ENCODE measurements at places on chromosomes 11 and 22.
A peak's percentile ranks its signal among the peaks of the same experiment; 100 is the strongest.

GRCh38 chr22:31127181-31127772 is 4.5 kb downstream of the INPP5J start:
- no peak for DNase-seq

GRCh38 chr22:49305214-49305965 is 522.3 kb downstream of the BRD1 start:
- DNase-seq = no peak

- no peak for DNase-seq
Observed at GRCh38 chr11:100647861-100648260, 39.2 kb upstream of the ARHGAP42 start.

GRCh38 chr11:67416416-67417335 is 1.2 kb downstream of the CARNS1 start:
- no peak for DNase-seq

GRCh38 chr11:3849297-3849874 is 6.1 kb upstream of the STIM1 start:
- peak; percentile 41 for DNase-seq

GRCh38 chr11:46846510-46846830 is 390 bp upstream of the CKAP5 start:
- no peak for DNase-seq

- DNase-seq = no peak
Observed at GRCh38 chr11:117979481-117980211, 6.5 kb upstream of the IL10RA start.

DNA sequence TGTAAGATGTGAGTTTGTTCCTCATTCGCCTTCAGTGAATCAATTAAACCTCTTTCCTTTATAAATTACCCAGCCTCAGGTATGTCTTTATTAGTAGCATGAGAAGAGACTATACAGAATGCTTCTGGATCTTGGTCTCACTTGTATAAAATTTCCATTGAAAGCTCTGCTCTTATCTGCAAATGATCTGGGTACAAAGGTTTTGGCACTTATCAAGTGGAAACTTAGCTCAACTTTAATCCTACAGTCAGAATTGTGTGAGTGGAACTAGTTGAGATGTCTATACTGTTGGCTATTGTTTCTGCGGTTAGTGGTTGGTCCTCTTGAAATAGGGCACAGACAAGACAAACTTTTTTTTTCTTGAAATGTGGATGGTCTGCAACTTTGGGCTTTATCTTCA is 71.2 kb upstream of the CHORDC1 start:
- no peak for DNase-seq

- DNase-seq = peak; percentile 98
Observed at GRCh38 chr22:45200860-45201511, 37.3 kb downstream of the NUP50 start.

DNA sequence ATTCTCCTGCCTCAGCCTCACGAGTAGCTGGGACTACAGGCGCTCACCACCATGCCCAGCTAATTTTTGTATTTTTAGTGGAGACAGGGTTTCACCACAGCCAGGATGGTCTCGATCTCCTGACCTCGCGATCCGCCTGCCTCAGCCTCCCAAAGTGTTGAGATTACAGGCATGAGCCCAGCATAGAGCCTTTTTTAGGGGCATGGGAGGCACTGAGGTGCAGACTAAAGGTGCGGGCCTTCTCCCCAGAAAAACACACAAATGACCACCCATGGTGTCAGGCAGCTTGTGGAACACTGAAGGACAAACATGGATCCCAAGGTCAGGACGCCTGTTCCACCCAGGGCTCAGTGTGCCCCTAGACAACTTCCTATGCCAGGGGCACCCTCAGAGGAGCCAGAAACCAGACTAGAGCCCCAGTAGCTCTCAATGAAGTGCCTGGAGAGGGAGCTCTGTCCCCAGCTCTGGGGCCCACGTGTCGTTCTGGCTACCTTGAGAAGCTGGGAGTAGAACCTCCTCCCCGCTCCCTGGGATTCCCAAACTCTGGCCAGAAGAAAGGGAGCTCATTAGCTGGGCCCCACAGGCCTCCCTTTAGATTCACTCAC is 21.2 kb upstream of the CD5 start:
- no peak for DNase-seq

GRCh38 chr11:112656772-112657428 is 304.3 kb upstream of the NCAM1 start:
- DNase-seq = peak; percentile 51

- no peak for DNase-seq
Observed at GRCh38 chr11:92104349-92104748, 120.3 kb upstream of the FAT3 start.

DNA sequence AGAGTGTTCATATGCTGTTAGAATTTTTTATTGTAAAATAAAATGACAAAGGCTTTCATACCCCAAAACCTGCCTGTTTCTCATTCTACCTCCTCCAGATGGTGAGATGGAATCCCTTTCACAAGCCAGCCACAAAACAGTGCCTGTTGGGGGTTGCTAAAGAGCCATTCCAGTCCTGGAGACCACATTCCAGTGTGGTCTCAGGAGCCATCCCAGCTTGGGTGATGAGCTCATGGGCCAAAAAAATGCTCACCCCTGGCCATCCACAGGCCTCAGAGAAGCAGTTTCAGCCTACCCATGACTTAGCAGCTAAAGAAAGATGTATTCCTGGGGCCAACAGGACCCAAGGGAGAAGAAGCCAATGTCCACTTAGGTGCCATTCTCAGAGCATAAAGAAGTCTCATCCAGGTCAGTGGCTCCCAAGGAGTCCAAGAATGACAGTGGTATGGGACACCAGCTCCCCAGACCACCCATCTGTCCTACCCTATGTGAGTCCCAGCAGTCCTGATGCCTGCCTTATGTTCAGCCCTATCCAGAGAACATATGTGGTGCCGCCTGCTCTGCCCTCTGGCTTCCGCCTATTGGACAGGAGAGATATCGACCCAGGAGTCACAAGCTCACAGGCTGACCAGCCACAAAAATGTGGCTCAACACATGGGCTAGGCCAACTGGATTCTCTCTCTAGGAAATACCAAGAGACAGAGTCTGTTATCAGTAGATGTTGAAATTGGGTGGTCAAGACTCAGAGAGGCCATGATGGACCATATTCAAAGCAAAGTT is 26.4 kb downstream of the C11orf91 start:
- DNase-seq = peak; percentile 86

- DNase-seq = peak; percentile 36
Observed at GRCh38 chr11:46422588-46422987, 31.0 kb upstream of the CHRM4 start.

DNA sequence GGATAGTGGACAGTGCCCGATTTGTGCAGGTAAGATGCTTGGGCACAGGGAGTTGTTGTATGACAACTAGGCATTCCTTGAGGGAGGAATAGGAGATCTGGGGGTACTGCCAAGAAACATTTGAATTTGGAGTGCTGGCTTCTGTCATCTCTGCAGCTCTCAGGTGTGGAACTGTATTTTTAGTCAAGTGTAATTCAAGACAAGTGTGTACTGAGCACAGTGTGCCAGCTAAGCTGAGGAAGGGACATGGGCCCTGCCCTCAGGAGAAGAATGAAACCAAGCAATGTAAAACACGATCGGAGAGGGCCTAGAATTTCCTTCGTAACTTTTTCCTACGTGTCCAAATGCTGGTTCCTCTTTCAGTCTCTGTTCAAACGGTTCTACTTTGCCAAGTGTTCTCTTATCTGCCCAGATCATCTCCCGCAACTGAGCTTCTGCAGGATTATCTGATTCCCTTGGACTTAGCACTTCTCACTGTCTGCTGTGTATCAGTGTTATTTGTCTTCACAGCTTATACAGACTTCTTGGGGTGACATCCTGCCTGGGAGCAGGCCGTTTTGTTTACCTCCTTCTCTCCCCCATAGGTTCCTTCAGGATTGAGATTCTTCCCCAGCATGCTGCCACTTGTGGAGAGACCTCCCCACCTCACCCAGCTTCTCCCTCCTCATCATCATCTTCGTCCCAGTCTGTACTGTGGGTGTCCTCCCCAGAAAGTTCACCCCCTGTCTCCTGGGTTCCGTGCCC is 27.6 kb downstream of the ART5 start:
- no peak for DNase-seq

DNA sequence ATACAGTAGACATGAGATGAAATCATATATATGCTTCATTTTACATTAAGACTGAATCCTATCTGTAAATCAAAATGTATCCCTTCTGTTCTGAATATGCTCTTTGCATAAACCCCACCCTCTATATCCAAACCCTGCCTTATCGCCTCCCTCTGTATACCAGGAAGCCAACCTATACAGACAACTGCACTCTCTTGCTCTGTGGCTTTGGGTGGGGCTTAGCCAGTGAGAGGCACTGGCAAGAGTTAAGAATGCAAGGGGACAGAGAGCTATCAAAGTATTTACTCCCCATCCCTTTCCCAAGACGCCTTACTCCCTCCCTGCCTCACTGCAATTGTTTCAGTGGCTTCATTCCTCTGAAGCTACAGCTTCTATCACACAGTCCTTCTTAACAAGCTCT is 309.8 kb downstream of the TTC28 start:
- DNase-seq = no peak

GRCh38 chr22:38927033-38927781 is 30.2 kb upstream of the APOBEC3A start:
- peak; percentile 37 for DNase-seq

DNA sequence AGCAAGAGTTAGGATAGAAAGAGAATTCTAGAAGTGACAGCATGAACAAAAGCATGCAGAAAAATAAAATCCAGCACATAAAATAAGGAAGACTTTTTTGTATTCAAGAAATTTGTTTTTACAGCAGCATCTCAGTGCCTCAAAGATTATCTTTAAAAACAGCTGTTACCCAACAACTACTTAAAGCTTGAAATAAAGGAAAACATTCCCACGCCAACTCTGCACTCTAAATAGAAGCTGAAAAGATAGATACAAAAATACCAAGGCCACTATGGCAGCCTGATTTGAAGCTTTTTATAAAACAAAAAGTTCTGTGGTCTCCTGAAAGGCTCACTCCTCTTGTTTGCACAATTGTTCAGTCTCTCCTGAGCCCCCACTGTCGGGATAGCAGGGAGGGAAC is 83.6 kb upstream of the LRRC55 start:
- no peak for DNase-seq

GRCh38 chr11:83035070-83035854 is 36.4 kb downstream of the RAB30 start:
- no peak for DNase-seq

DNA sequence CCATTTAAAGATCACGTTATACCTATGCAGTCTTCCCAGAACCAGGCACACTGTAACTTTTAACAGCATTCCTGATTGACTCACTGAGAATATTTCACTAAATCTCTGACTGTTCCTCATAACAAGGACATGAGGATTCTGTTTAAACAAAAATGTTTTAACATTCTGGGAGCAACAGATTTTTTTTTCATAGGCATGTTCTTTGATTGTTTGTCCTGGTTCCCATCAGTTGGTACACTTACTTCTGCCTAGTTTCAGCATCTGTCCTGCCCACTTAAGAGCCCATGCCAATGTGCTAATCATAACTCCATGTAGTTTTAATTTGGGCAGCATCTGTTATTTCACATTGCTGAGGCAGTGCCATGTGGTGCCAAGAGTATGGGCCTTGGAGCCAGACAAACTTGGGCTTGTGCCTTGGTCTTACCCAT is 138.5 kb upstream of the CTSC start:
- DNase-seq = peak; percentile 66

DNA sequence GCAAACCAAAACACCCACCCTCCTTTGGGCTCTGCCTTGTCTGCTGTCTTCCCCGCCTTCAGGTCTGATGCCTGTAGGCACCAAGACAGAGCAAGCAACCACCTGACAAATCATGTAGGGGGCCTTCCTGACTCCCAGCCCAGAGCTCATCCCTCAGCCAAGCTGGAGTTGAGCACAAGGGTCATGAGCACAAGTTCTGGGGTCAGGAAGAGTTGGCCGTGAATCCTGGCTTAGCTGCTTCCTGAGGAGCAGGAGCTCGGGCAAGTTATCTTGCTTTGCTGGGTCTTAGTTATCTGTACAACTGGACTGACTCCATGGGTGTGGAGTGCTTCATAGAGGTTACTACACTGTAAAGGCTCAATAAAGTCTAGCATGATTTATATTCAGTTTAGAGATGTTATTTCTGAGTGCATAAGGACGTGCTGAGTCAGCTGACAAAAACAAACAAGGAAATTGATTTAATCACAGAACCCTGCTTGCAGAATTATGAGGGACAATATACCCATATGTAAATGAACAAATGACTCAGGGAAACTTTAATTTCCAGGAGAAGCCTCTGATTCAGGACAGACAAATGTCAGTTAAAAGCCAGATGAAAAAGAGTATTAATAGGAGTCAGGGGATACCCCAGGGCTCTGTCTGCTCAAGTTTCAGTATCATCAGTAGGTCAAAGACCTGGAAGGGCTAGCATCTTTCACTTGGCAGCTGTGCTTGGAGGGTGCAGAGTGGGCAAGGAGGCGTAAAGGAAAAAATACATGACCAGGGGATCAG is 15.0 kb upstream of the APOA1 start:
- peak; percentile 57 for DNase-seq

DNA sequence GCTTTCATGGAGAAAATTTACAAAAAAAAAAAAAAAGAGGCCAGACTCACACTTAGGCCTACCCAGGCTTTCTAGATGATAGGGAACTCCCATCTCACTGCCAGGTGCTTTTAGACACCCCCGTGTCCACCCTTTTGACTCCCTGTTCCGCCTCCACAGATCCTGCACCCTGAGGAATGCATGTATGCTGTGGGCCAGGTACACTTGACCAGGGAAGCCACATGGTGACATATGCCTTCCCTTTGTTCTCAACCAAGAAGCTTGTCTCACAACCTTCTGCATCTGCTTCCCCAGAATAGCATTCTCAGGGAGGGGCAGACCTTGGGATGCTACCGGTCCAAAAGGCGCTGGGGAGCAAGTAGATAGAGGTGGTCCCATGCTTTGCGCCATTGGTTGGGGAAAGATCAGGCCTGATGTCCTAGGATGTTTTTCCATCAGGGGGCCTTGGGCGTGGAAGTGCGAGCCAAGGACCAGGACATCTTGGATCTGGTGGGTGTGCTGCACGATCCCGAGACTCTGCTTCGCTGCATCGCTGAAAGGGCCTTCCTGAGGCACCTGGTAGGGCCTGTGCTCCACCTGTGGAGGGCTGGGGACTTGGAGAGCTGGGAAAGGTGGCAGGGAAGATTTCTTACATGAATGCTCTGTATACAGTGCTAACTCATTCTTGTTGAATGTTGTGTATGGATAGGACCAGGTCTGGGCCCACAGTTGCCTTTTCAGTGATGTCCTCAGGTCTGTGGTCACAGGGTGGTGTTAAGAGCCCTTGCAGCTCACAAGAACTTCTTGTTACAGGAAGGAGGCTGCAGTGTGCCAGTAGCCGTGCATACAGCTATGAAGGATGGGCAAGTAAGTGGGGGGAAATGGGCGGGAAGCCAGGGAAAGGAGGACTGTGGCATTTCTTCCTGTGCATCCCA is 7.5 kb downstream of the HMBS start:
- no peak for DNase-seq

GRCh38 chr11:1854949-1855885 is 2.3 kb downstream of the LSP1 start:
- DNase-seq = no peak

- DNase-seq = no peak
Observed at GRCh38 chr11:22928207-22928917, 68.1 kb upstream of the CCDC179 start.
